ENCODE measurements at places on chromosomes 4 and X. TPM values are rescaled to one million over a fixed set of nuclear protein-coding genes. Genes with fewer than 3 reads are reported as not detected.

NAA11 gene
- not detected for total RNA-seq

SLC38A5 gene
- 92.6 TPM for total RNA-seq

CC2D2A gene
- not detected for total RNA-seq

- H3K27me3 ChIP-seq: no peaks in the 10 kb centered on the region
- H3K4me1 ChIP-seq: peaks cover 24% of the 10 kb centered on the region
- H3K36me3 ChIP-seq: peaks cover 46% of the 10 kb centered on the region
- H3K27ac ChIP-seq: no peak overlapping the region
- H3K4me3 ChIP-seq: no peak overlapping the region
Observed at GRCh38 chr4:145014365-145014764, 83.6 kb downstream of the ANAPC10 start.

Data from activated CD8-positive, alpha-beta T cell treated with anti-CD3 and anti-CD28 coated beads for 36 hours (primary cell).